ENCODE measurements at places on chromosomes 1 and 21.

GRCh38 chr1:31669786-31670592 is 25.3 kb upstream of the PEF1 start:
- peak; percentile 34 for DNase-seq

- no peak for DNase-seq
Observed at GRCh38 chr1:224458996-224459395, 24.4 kb upstream of the WDR26 start.

GRCh38 chr1:43565600-43566360 is 35.1 kb downstream of the PTPRF start:
- DNase-seq: peak; percentile 59

DNA sequence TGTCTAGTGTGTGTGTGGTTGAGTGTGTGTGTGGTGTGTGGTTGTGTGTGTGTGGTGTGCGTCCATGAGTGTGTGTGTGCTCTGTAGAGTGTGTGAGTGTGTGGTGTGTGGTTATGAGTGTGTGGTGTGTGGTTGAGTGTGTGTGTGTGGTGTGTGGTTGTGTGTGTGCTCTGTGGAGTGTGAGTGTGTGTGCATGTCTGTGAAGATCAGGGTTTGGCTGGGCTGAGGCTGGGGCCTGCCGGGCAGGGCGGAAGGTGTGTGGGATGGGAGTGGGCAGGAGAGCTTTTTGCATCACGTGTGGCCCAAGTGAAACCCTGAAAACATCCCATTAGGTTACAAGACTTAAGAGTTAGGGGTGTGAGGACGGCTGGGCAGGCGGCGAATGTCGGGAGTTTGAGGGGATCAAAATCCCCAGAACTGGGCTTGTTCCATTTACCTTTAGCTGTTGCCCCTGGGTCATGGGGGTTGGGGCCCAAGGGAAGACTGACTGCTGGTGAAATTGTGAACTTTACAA is 2.9 kb upstream of the FCMR start:
- DNase-seq: no peak

DNA sequence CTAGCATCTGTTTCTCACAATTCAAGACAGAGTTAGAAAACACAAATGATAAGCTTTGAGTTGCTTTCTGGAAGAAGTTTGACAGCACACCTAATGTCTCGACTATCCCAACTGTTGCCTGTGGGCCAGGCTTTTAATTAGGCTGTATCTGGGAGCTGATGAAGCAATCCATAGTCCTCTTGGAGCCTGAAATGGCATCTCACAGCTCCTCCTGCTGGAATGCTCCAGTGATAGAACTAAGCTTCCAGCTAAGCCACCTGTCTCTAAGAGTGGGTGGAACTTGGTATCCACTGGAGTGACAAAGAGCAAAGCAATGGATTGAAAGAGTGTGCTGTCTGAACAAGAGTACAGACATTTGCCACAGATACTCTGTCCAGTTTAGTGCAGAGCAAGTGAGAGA is 605.3 kb upstream of the NR5A2 start:
- peak; percentile 29 for DNase-seq

- no peak for DNase-seq
Observed at GRCh38 chr1:179314928-179315327, 21.3 kb downstream of the SOAT1 start.

- DNase-seq: no peak
Observed at GRCh38 chr1:212182171-212182570, 103.0 kb upstream of the PPP2R5A start.

GRCh38 chr21:42223826-42224575 is 5.1 kb downstream of the ABCG1 start:
- no peak for DNase-seq

- no peak for DNase-seq
Observed at GRCh38 chr21:43684424-43684823, 25.1 kb downstream of the RRP1B start.

- DNase-seq: peak; percentile 94
Observed at GRCh38 chr1:18926315-18927081, 24.1 kb upstream of the ALDH4A1 start.

DNA sequence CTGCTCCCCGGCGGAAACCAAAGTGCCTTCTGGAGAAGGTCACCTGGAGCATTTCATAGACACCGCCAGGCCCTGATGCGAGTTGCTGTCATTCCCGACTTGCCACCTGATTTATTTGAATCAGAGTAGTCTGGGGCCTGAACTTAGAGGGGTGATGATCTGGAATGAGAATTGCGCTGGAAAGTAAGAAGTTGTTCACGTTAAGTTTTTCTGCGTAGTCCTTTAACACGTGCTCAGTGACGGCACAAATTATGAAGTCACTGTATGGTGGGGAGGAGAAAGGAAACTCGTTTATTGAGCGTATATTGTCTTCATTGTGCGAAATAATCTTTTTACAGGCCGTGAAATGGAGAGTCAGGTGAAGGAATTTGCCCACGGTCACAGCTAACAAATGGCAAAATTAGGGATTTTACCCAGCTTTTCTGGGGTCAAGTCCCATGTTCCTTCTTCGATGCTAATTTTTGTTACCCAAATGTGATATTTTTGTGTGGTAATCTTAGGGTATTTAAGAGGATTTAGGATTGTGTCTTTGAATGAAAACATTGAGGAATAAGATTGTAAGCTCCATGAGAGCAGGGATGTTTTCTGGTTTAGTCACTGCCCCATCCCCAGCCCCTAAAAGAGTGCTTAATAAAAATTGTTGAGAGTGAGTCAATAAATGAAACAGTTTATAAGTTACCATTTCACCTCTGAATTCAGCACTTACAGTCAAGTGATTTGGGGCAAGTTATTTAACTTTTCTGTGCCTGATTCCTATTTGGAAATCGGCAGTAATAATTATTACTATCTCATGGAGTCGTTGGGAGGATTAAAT is 46.4 kb upstream of the NBL1 start:
- DNase-seq: peak; percentile 20
